ENCODE measurements at places on chromosomes 6 and 20.

DNA sequence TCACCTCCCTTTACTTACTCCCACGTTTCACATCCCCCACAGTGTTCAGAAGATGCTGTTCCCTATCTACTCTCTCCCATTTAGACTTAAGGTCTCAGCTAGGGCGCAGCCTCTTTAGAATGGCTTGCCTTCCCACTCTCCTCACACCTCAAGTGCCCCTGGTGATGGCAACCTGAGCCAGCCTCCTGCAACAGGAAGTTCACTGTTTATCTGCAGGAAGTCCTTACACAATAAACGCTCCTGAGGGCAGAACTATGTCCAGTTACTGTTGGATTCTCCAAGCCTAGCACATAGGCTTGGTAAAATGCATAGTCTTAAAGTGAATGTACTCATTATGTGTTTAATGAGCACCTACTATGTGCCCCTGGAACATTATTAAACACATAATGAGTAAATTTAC, 21.9 kb upstream of the RAB22A start:
- no peak for DNase-seq

DNA sequence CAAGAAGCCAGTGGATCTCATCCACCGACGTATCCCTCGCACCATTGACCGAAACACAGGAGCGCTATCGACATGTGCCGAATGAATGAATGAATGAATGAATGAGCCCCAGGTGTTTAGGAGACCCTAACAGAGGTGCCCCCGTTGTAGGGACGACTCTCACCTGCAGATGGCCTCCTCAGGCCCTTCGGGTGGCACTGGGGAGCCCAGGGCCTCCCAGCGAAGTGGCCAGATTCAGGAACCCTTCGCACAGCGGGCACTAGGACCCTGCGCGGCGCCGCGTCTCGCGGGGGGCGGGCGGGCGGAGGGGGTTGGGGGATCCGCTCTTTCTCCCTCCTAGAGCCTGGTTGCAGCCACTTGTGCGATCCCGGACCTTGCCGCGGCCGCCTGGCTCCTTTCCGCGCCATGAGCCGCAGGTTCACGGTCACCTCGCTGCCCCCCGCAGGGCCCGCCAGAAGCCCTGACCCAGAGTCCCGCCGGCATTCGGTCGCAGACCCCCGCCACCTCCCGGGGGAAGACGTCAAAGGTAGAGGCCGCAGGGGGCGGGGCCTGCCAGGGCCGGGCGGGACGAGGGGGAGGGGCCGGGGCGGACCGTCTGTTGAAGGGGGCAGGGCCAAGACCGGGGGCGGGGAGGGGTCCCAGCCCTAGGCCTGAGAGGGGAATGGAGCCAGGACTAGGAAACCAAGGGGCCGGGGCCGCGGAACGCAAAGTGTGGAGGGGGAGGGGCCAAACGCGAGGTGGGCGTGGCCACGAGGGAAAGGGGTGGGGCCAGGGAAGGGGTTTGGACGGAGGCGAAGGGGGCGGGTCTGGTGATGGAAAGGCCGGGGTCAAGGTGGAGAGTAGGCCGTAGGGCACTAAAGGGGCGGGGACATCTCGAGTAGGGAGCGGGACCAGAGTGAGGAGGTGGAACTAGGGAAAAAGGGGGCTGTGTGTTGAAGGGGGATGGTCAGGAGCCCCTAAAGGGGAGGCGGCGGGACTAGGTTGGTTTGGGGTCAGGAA, 7.4 kb upstream of the SLC12A5 start:
- no peak for DNase-seq

- DNase-seq: no peak
These were observed 158.8 kb downstream of the DTNBP1 start for GRCh38 chr6:15504040-15504495.

DNA sequence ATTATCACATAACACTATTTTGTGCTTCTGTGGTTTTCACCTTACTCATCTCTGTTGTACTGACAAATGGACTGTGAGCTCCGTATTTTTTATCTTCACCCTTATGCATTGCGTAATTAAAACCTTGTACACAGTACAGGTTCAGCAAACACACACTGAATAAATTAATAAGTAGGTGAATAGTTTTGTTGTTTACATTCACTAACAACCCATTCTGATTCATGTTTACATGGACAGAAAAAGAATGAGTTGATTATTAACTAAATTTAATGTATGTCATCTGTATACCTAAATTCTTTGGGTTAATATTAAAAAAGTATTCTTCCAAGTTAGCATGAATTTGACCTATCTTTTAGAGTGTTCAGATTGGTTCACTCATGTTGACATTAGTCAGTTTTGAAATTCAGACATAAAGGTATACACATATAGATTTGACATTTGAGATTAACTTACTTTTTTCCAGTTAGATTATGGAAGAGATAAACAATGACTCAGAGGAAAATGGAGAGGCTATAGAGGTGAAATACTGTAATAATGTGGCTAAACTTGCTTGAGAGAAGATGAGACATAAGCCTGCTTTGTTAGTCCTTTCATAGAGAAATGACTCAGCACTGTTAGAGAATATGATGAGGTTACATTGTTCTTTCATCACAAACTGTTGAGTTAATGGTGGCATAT, 541.7 kb upstream of the FLRT3 start:
- DNase-seq: no peak

GRCh38 chr6:119308991-119309657, 40.4 kb downstream of the MAN1A1 start:
- no peak for DNase-seq

- no peak for DNase-seq
These were observed 48.7 kb downstream of the PDYN start for GRCh38 chr20:1945134-1945618.

GRCh38 chr6:21395121-21395520, 198.4 kb upstream of the SOX4 start:
- DNase-seq: no peak

GRCh38 chr6:97427648-97428047, 144.6 kb upstream of the MMS22L start:
- no peak for DNase-seq

DNA sequence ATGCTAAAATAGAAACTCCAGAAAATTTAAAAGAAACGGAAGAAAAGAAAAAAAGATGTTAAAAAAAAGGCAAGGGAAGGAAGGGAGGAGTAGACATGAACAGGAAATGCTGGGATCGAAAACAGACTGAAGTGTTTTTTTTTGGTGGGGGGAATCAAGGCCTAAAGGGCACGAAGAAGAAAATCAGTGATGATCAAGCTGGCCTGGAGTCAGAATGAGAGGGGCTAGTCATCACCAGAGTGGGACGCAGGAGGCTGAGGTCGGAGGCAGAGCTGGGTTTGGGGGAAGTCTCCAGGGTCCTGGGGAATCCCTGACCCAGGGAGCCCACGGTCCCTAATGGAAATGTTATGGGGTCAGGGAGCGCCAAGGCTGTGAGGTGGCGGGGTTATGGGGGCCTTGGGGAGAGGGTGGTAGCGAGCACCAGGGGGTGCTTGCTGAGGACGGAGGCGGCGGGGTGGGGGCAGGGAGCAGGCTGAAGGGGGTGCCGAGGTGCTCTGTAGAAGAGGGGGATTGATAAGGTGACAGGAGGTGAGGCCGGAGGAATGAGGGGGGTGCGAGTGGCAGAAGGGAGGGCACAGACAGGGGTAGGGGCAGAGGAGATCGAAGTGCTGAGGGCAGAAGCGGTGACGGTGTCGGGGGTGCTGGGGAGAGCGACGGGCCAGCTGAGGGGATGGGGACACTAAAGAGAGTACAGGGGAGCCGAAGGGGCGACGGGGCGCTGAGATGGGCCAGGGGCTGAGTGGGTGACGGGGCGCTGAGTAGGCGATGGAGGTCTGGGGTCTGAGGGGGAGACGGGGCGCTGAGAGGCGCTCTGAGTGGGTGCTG, 684 bp downstream of the ZNFX1 start:
- DNase-seq: peak; percentile 15

DNA sequence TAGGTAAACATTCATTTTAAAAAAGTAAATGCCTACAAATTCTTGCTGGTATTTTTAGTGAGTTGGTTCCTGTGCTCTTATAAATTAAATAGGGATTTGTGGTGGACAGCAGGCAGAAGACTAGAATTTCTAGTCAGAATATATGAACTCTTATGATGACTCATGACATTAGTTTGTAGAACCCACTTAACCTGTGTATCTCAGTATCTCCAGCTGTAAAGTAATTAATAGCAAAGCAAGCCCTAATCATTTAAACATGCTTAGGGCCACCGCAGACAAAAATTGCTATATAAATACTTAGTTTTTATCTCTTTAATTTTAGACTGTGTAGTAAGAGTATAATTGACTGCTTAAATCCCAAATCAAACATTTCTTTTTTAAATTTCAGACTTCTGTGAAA, 2.4 kb downstream of the FAM135A start:
- DNase-seq: no peak

DNA sequence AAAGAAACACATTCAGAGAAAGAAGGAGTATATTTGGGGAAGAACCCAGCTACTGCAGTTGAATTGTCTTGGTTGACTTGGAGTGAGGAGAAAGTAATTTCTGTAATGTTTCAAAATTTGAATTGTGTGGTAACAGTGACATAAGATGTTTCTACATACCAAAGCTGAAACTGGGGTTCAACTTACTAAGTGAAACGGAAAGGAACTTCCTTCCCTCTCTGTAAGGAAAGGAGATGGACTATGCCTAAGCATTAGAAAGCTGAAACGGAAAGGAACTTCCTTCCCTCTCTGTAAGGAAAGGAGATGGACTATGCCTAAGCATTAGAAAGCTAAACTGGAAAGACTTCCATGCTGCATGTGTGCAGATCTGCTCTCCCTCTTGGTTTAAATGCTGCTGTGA, 46.0 kb downstream of the HUS1B start:
- DNase-seq: no peak

DNA sequence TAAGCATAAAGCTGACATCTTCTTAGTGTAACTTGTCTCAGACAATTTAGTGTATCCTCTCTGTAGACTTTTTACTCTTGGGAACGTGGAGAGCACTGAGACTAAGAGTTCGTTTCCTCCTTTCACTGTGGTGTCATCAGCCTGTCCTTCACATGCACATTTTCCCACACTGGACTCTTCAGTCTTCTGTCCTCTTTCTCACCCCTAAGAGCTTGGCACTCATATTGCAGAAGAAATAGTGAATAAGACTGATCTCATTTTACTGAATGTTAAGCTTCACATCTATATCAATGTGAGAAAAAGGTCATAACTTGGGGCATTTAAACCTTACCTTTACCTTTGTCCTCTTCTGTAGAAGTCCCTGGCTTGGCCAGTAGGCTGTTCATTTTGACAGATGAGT, 25.6 kb downstream of the FUCA2 start:
- DNase-seq: no peak

DNA sequence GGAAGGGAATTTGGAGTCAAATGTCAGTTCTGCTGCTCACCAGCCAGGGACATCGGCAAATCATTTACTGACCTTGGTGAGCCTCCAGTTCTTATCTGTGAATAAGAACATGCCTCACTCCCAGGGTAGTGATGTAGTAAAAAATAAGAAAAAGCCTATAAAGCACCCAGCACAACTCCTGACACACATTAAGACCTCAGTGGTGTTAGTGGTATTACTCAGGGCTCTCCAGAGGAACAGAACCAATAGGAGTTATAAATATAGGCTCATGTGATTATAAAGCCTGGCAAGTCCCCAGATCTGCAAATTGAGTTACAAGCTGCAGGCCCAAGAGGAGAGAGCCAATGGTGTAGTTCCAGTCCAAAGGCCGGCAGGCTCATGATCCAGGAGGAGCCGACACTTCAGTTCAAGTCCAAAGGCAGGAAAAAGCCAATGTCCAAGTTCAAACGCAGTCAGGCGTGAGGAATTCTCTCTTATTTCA, 71.3 kb upstream of the EYA2 start:
- no peak for DNase-seq

DNA sequence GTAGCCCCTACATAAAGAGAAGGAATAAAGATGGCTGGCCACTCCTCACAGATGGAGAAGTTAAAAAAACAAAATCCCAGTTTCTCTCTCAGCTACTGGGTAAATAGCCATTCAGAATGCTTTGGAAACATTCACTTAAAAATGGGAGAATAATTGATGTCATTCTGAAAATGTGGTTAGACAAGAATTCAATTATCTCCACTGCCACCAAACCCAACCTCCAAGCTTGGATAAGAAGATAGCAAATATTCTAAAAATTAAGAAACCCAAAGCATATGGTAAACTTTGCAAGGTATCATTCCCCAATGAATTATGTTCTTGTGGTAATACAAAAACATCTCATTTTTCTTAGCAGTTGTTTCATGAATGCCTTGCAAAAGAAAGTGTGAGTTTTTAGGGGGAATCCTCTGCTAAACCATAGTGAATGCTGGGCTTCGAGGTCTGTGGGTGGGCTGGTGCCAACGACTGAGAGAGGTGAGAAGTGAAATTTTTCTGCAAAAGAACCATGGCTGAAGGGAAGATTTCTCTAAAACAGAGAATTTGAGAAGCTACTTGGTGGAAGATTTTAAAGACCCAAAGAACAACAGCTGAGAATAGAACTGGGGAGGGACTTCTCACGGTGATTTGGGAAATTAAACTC, 497.9 kb upstream of the JARID2 start:
- DNase-seq: no peak

DNA sequence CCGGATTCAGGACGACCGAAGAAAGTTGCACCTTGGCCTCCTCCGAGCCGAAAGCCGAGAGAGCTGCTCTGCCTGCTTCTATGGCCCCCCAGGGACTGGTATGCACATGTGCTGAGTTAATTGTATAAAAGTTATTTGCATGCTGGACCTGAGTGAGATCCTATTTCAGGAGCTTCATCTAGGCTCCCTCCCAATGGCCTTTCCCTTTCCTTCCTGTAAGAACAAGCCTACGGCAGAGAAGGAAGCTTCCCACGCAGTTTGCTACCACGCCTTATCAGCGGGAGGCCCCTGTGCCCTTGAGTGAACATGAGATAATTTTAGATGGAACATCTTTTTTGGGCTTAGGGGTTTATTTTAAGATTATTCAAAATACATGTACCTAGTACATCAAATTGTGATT, 65.9 kb downstream of the RIN2 start:
- no peak for DNase-seq

DNA sequence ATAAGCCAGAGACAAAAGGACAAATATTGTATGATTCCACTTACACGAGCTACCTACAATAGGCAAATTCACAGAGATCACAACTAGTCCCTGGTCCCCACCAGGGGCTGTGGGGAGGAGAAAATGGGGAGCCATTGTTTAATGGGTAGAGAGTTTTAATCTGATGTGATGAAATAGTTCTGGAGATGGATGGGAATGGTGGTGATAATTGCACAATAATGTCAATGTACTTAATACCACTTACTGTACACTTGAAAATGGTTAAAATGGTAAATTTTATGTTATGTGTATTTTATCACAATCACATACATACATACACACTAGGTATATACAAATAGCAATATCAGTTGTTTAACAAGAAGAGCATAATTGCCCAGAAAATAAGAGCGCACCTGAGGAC, 24.3 kb upstream of the GSTA3 start:
- DNase-seq: no peak

DNA sequence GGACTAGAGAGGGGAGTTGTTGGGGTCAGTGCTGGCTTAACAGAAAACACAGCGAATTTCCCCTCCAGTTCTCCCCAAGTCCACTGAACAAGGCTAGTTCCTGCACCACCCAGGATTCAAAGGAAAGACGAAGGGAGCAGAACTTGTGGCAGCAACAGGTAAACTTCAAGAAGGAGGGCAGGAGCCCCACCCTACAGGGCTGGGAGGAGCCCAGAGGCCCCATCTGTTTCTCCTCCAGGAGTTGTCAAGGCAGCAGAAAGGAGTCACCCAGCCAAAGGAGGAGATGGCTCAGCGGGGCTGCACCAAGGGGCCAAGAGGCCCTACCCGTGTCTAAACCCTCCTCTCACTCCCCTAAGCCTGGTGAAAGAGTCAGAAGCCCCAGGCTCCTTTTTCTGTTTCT, 1.7 kb downstream of the SAPCD1 start:
- no peak for DNase-seq

- no peak for DNase-seq
These were observed 89.4 kb upstream of the ISM1 start for GRCh38 chr20:13131688-13132087.

- no peak for DNase-seq
These were observed 146.6 kb upstream of the LAMP5 start for GRCh38 chr20:9367746-9368145.

Data from stimulated activated CD8-positive, alpha-beta memory T cell treated with anti-CD3 and anti-CD28 coated beads, Interleukin-15, amount 100 ng/mL, for 4 hours (primary cell).